ENCODE measurements at places on chromosomes 13 and 19.

GRCh38 chr13:48448285-48448958 is 35.5 kb upstream of the LPAR6 start:
- DNase-seq: no peak

DNA sequence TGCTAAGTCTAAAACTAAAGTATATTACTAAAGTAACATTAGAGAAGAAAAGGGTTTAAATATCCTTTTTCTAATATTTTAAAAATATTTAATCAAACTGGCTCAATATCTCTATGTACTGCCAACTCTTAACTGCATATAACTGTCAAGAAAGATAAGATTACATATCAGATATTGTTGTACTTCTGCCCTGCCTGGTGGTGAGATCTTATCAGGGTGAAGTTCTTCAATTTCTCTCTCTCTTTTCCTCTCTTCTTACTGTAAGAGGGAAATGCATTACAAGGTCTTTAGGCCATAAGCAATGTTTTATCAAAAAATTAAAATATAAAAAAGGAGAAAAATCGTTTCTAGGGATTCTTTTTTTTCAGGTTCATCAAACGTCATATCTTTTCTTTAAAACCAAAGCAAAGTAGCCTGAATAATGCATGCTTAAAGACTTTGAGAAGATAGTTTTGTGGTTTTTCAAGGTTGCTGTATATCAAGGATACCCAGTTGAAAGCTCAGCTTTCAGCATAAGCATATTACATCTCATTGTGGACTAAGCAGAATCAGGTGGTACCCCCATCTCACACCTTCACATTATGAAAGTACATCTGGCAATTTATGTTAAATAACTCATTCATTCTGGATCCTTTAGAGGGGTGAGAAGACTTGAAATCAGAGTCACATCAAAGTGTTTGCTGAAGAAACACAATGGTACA is 1625.7 kb upstream of the SLC10A2 start:
- DNase-seq: no peak

DNA sequence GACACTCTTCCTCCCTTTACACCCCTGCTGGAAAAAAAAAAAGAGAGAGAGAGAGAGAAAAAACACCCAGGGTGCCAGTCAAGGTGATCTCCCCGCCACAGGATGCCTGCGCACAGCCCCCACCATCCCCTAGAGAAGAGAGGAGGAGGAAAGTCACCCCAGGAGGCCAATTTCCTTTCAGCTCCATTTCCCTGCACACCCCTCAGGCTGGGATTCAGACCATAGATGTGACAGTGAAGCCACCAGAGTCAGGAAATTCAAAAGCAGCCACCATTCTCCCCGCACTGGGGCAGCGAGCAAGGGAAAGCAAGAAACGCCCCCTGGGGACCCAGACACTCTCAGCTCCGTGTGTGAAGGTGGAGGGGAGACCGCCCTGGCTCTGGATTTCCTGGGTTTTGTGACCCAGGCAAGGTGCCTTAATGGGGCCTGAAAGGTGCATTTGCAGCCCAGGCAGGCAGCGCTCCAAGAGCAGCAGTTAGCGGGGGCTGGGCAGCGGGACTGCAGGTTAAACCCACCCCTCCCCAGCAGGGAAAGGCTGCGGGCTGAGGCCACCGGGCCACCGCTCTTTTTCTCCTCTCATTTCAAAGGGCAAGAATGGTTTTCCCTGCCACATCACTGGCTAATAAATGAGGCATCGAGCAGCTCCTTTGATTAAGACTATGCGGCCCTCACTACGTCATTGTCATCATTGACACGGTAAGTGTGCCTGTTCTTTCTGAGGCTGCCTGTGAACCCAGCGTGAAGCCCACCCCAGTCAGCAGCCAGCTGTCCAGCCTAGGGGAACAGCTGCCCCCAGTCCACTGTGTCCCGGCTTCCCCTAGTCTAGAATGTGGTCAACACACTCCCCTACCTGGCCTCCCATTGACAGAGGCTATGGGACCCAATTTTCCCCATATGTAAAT is 83.8 kb upstream of the TM9SF2 start:
- no peak for DNase-seq

GRCh38 chr19:18660051-18660910 is 23.2 kb upstream of the CRTC1 start:
- no peak for DNase-seq

GRCh38 chr13:94710881-94711560 is 1.3 kb downstream of the SOX21 start:
- DNase-seq: peak; percentile 15

DNA sequence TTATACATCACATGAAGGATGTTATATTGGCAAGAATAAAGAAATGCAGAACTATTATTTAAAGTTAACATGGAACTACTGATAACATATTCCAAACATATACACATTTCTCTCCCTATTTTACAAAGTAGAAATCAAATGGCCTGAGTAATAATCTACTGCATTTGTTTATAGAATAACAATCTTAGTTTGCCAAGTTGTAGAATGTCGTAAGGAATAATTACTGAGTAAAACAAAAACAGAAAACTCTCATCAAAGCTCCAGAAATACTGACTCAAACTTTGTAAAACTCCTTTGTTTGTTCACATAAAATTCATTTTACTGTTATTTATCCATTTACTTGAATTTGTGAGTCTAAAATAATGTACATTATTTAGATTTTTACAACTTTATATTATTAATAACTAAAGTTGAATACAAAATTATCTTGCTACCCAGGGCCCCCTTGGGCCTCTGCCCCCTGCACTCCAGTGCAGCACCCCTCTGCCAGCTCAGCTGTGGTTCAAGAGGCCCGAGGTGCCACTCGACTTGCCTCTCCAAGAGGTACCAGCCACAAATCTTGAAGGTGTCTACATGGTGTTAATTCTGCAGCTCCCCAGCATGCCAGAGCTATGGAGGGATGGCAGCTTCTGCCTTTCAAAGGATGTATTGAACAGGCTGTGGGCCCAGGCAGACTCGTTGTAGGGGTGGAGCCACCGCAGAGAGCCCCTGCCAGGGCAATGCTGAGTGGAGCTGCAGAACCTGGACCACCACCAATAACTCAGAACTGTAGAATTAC is 2819.7 kb downstream of the PCDH9 start:
- no peak for DNase-seq

- DNase-seq: no peak
Observed at GRCh38 chr13:44293374-44293773, 80.2 kb upstream of the SERP2 start.

DNA sequence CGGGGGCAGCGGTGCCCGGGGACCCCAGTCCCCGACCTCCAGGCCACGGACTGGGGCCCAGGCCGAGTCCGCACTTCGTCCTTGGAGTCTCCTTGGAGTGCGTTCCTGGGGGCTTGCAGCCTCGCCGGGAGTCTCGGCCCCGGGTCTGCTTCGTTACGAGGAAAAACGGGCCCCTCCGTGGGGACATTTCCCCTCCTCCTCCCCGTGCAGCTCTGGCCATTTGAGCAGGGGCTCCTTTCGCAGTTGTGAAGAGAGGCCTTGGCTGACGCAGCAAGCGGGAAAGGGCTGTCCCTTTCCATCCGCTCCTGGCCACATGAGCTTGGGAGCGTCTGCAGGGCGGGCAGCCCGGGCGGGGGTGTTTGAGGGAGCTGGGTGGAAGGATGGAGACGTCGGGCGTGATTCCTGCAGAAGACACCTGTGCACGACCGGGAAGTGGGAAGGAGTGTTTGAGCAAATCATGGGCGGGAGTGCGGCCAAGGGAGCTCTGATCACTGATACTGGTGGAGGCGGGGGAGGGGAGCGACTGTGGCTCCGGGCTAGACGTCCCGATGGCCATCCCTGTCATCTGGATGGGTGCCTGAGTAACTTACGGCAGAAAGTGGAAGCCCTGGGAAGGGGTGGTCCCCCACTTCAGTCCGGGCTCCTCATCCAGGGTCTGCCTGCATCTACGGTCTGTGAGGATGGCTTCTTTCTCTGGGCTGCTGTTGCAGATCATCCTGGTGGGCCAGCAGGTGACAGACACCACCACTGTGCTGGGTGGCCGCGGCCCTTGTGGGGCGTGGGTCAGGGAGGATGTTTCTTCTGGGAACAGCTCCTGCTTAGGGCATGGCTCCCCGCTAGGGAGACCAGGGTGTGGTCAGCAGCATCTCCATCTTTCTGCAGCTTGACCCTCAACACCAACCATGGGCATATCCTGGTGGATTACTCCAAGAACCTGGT is 736 bp downstream of the GPI start:
- DNase-seq: peak; percentile 14

GRCh38 chr13:91014696-91015095 is 332.8 kb upstream of the MIR17HG start:
- DNase-seq: no peak

- no peak for DNase-seq
Observed at GRCh38 chr13:104450006-104450405, 1383.8 kb upstream of the SLC10A2 start.

DNA sequence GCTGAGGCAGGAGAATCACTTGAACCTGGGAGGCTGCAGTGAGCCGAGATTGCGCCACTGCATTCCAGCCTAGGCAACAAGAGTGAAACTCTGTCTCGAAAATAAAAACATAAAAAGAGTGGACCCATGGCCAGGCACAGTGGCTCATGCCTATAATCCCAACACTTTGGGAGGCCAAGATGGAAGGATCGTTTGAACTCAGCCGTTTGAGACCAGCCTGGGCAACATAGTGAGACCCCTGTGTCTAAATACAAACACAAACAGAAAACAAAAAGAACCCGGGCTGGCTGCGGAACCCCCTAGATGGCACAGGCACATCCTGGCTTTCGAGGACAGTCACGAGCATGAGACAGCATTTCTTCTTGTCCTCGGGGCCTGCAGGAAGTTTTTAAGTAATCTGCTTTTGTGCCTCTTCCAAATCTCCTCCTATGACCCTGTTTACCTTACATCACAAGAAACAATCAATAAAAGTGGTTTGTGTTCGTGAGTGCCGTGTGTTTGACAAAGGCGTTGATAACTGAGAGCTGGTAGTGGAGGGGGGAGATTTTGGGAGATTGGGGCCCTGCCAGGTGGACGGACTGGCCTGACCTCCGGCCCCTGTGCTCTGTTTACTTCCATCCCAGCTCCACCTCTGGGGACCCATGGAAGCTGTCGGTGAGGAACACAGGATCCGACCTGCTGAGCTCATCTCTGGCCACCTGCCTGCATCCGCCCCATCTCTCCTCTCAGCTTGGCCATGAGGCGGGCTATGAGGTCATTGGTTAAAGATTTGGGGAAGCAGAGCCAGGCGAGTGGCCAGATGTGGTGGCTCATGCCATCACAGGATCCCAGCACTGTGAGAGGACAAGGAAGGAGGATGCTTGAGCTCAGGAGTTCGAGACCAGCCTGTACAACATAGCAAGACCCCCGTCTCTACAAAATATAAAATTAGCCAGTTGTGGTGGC is 5.9 kb upstream of the GDF15 start:
- DNase-seq: no peak

GRCh38 chr13:89627996-89628395 is 1719.5 kb upstream of the MIR17HG start:
- DNase-seq: no peak
